ENCODE measurements at places on chromosomes 3 and 15.

DNA sequence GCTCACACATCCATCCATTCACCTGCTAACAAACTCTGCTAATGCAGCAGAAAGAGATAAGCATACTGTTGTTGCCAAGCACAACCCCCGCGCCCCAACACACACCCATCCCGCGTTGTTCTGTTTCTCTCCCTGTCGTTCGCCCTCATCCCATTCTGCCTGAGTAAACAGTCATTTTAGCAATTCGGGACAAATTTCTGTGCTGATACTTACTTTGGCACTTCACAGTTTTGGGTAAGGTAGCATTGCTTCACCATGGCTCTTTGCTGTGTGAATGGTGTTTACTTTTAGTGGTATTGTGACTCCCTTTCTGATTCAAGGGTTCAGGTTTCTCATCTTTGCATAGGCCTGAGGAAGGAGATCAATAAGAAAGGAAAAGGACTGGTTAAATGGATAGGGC is 149.7 kb downstream of the AKAP13 start:
- no peak for DNase-seq

GRCh38 chr3:30124435-30125370 is 481.7 kb upstream of the TGFBR2 start:
- DNase-seq = no peak

- no peak for DNase-seq
Observed at GRCh38 chr15:23467110-23467600, 20.1 kb upstream of the GOLGA6L2 start.

DNA sequence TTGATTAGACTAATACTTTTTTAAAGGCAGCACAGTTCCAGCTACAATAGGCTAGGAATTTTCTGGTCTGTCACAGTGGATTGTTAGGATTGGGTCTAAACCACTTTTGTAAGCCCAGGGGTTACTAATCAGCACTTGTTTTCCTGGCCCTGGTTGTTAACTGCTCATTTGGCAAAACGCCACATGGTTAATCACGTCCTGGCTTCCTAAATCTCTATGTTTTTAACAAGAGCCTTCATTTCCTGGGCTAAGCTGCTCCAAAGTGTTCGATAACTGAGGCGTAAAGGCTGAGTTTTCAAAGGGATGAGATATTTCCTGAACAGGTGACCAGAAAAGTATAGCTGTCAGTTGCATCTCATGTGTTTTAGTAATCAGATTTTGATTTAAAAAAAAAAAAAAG is 38.9 kb upstream of the CLRN1 start:
- DNase-seq = no peak

DNA sequence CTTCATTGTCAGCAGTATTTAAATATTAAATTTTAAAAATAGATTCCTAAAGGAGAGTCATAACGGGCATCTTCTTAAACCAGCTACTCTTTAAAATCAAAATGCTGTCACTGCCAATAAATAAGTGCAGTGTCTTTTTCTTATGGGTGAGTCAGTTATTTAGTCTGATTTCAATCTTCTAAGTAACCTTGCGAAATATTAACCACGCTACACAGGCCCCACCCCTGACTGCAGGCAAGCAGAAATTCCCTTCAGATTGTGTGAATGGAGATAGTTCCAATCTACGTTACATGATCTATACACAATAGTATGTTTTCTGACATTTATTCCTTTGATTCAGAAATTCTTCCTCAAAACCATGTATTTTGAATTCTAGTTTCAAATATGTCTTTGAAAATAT is 141.5 kb downstream of the GADL1 start:
- no peak for DNase-seq

Data from activated CD4-positive, alpha-beta T cell treated with anti-CD3 and anti-CD28 coated beads for 4 hours (primary cell).